ENCODE measurements at places on chromosomes 4 and X.

- no peak for DNase-seq
Observed at GRCh38 chrX:54659547-54659946, 129.5 kb downstream of the GNL3L start.

DNA sequence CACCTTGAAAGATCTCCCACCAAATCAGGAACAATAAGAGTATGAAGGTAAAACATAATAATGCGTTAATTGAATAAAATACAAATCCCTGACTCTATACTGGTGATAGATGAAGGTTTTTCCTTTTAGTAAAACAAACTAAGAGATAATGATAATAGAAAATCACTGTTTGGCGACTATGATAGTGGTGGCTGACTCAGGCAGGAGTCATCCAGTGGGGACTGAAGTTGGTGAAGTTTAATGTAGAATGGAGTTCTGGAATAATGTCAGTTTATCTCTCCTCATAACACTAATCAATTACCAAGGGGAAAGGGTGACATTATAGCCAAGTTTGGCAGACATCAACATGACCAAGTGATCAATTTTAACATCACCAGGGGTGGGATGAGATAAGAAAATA, 21.3 kb downstream of the ABCG2 start:
- DNase-seq = no peak

DNA sequence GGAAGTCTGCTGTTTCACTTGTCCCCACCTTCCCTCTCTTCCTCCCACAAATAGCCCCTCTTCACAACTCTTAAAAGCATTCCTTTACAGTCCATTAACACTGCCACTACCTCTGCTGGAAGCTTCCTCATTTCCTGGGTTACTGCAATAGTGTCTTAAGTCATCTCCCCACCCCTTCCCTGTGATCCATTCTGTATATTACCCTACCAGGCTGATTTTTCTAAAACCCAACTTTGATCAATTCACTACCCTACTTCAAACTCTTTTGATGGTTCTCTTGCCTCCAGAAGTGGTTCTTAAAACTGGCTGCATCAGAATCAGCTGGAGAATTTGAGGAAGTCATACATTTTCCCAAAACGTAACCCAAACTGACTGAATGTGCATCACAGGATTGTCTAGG, 8.8 kb upstream of the XIAP start:
- no peak for DNase-seq

DNA sequence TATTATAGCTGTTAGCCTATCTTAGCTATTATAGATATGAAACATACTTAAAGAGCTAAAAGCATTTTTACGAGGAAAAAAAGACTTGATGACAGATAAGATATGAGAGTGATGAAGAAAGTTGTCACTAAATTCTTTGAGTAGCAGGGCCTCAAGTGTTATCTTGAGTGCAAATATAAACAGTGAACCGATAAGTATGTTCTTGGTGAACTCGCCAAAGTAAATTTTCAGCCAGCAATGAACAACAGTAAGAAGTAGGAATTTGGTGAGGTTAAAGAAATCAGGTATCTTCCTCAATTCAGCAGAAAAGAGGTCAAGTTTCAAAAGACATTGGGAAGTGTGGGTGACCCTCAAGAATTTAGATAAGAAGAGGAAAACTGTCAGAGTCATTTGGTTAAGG, 471.8 kb upstream of the FTHL17 start:
- no peak for DNase-seq

DNA sequence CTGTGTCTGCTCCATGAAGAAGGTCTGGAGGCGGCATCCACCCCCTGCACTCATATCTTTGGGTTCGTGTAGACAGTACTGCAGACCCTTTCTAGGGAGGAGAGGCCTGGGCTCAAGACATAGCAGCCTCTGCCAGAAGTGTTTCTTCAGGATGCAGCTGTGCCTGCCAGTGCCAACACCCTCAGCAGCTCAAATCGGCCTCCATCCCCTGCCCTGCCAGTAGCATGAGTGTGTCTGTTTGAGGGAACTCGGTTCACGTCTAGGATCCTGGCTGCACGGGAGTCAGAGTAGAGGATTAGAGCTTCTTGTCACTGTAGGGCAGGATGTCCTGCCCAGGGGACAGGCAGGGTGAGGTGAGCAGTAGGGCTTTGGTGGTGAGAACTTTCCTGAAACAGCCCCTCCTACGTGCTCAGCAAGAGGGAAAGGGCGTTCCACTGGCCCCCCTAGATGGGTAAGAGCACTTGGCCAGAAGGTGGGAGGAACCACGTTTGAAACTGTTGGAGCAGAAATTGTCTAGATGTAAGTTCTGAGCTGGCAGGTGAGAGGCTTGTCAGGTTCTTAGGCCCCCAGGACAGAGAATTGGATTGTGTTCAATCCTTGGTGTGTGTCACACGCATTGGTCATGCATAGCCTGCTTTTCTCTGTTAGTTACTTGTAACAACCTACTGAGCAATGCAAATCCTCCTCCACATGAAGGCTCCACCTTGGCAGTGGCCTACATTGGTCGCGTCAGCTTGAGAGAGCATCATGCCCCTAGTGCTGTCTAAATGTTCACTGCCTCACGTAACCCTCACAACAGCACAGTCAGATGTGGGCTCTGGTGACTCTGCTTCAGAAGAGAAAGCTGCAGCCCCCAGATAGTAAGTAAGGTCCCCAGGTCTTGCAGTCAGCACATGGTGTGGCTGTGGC, 25.8 kb upstream of the FAM193A start:
- no peak for DNase-seq

DNA sequence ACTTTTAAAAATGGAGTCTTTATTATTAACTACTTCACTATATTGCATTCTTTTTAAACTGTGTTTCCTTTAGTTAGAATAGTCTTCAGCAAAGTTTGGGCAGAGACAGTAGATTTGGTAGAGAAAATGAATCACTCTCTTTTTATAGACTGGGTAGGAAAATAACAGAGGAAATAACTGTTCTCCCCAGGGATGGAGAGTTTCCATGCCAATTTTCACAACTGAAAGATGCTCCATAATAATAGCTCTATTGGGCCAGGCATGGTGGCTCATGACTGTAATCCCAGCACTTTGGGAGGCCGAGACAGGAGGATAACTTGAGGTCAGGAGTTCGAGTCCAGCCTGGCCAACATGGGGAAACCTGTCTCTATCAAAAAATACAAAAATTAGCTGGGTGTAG, 13.1 kb downstream of the HSD17B13 start:
- DNase-seq = no peak

DNA sequence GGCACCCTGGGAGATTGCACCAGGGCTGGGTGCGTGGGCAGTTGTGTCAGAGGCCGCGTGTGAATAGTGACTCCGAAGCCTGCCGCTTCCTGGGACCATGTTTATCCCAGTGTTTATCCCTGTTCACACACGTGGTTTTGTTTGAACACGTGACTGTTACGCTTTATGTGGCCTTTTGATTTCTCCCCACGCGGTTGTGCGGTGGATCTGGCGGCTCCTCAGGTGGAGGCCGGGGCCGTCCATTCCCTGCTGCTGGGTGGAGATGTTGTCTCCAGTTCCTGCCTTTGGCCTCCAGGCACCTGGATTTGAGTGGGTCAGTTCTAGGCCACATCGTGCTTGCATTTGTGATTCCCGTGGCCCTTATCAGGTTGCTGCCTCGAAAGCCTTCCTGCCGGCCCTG, 35.1 kb downstream of the NELFA start:
- DNase-seq = no peak

DNA sequence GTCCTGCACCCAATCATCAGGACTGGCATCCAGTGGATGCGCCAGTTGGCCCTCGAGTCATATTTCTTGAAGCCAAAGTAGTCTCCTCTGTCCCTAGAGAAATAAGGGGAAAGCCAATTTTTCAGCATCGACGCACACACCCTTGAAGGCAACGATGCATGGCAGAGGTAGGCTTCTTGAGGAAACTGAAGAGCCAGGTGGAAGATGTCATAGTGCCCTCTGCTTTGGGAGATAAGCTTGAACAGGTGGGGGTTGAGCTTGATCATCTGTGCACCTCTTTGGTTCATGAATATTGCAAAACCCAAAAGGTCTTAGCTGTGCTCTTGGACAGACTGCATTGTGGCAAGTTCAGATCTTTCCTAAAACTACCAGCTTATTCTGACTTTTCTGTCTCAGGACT, 34.6 kb upstream of the WDR1 start:
- no peak for DNase-seq

- no peak for DNase-seq
Observed at GRCh38 chr4:3461515-3462291, 1.4 kb upstream of the DOK7 start.

DNA sequence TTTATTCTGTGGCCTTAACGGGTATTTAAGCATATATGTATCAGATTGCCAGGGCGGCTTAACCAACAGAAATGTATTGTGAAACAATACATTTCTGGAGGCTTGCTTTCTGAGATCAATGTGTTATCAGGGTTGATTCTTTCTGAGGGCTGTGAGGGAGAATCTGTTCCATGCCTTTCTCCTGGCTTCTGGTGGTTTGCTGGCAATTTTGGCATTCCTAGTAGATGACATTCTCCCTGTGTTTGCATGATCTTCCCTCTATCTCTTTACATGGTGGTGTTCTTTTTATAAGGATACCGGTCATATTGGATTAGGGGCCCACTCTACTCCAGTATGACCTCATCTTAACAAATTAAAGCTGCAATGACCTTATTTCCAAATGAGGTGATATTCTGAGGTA, 16.9 kb upstream of the CEP135 start:
- DNase-seq = no peak

- DNase-seq = no peak
Observed at GRCh38 chrX:131288738-131289511, at the start of gene IGSF1. IGSF1 (minus strand) TSS chrX:131289306; CDS start chrX:131286674, 2,632 bp downstream.

GRCh38 chr4:9933956-9934355, 87.3 kb downstream of the SLC2A9 start:
- DNase-seq = no peak

DNA sequence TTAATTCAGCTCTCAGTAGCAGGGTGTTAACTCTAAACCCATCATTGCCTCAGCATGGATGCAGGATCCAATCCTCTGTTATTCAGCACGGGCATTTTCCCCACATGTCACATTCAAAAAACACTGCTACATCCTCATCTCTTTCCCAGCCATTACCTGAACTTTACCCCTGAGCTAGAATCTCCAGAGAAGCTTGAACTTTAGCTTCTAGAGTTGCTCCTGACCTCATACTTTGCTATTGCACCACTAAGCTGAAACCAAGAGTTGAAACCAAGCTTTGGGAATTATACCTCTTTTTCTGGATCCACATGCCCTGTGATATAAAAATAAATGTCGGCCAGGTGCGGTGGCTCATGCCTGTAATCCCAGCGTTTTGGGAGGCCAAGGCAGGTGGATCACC, 90.7 kb downstream of the SHROOM3 start:
- no peak for DNase-seq

- no peak for DNase-seq
Observed at GRCh38 chrX:134512566-134512965, 52.6 kb downstream of the HPRT1 start.

- DNase-seq = no peak
Observed at GRCh38 chr4:52010986-52011385, 9.2 kb downstream of the LRRC66 start.

- no peak for DNase-seq
Observed at GRCh38 chr4:4711902-4712301, 147.6 kb upstream of the MSX1 start.

GRCh38 chr4:6991249-6991648, 51.9 kb upstream of the TADA2B start:
- DNase-seq = no peak

- DNase-seq = no peak
Observed at GRCh38 chr4:106231931-106232330, 84.1 kb downstream of the TBCK start.

- no peak for DNase-seq
Observed at GRCh38 chrX:43165343-43165920, 387.5 kb upstream of the PPP1R2C start.

DNA sequence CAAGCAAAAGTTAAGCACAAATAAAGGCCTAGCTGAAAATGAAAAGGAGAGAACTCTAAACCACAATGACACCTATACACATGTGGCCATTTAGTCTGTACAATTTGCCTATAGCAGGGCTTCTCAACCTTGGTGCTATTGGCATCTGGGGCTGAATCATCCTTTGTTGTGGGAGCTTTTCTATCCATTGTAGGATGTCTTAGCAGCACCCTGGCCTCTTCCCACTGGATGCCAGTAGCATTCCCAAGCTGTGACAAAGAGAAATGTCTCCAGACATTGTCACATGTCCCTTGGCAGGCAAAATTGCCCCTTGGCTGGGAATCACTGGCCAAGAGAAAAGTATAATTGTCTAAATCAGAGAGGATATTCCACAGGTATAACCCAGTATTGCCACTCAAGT, 13.5 kb upstream of the PRPS2 start:
- no peak for DNase-seq

DNA sequence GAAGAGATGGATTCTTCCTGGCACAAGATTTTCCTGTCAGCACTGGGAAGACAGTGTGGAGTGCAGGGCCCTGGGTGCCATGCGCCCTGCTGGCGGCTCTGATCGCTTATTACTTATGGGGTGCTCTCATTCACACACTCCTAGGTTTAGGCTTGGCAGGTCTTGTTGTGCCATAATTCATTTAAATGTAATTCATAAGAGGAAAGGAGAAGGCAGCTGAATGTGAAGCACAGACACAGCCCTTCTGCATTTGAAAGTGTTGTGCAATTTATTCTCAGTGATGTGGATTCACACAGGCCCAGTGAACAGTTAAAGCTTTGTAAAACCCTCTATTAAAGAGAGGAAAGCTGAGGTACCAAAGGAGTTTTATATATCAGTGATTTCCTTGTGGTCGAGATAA, 249.7 kb downstream of the C4orf33 start:
- DNase-seq = no peak

DNA sequence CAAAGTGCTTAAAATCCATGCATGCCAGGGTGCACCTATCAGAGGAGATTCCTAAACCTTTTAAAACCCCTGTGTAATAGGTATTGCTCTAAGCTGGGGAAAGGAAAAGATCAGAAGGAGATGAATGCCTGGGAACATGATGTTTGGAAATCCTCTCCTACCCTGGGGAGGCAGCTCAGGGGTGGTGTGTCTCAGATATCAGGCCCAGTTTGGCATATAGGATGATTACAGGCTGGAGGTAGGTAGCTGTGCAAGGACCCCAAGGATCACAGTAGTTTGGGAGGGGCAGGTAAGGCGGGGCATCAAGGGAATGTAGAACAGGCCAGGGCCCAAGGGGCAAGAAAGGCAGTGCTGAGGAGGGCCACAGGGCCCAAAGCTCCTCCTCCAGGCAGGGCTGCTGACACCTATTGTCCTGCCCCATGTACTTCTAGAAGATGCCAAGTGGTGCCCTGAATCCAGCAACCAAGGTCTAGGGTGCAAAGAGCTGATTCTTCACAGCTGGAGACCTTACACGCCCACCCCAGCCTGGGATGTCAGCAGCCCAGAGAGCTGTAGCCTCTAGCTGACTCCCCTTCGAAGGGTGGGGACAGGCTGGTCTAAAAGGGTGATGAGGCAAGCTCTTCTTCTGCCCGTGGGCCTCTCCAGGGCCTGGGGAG, 17.6 kb downstream of the SASH3 start:
- no peak for DNase-seq
